Activated naive CD8-positive, alpha-beta T cell treated with anti-CD3 and anti-CD28 coated beads, Interleukin-2, amount 10 ng/mL, durations not matched to agents 7 days and 5 days (primary cell): ENCODE measurements at places on chromosomes 3 and 15. TPM values are rescaled to one million over a fixed set of nuclear protein-coding genes. Genes with fewer than 3 reads are reported as not detected.
A peak's percentile ranks its signal among the peaks of the same experiment; 100 is the strongest.

ABHD17C gene
- 2.1 TPM for total RNA-seq

DNA sequence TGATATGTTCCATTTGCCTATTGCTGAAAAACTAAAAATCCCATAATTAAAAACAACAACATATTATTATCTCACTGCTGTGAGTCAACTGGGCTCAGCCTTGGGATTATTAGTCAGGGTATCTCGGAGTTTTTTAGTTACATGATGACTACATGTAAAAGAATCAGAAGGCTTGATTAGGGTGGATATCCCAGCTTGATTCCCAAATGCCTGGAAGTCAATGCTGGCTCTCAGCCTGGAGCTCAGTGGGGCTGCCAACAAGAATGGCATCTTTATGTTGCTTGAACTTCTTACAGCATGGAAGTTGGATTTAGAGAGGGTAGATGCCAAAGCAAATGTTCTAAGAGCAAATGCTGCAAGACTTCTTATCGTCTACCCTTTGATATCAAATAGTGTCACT, 278.5 kb downstream of the PLOD2 start:
- no peak for DNase-seq

- DNase-seq, result no peak
These were observed 32.9 kb upstream of the FBLN2 start for GRCh38 chr3:13515786-13516759.

DNA sequence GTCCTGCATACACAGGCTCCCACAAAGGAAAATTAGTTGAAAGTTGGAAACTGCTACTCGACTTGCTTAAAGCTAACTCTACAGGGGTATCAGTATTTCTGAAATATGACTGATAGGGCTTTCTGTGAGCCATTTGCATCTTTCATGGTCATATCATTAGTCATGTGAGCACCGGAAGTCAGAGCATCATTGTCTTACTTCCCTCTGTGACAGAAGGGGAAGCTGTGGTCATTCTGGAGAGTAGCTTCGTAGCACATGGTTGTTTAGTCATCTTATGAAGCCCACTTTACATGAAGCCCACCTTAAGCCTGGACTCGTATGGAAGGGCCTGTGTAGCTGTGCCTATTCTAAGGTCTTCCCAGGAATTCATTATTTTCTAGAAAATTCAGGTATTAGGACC, 69.0 kb downstream of the COL6A5 start:
- no peak for DNase-seq

ITGA11 gene
- 0.57 TPM for total RNA-seq

GRCh38 chr3:184761075-184761841, 49.4 kb upstream of the MAGEF1 start:
- no peak for DNase-seq

GRCh38 chr3:122394173-122394572, 10.2 kb downstream of the FAM162A start:
- DNase-seq, result no peak

- DNase-seq, result no peak
These were observed 215.2 kb upstream of the SGO1 start for GRCh38 chr3:20401253-20401652.

DNA sequence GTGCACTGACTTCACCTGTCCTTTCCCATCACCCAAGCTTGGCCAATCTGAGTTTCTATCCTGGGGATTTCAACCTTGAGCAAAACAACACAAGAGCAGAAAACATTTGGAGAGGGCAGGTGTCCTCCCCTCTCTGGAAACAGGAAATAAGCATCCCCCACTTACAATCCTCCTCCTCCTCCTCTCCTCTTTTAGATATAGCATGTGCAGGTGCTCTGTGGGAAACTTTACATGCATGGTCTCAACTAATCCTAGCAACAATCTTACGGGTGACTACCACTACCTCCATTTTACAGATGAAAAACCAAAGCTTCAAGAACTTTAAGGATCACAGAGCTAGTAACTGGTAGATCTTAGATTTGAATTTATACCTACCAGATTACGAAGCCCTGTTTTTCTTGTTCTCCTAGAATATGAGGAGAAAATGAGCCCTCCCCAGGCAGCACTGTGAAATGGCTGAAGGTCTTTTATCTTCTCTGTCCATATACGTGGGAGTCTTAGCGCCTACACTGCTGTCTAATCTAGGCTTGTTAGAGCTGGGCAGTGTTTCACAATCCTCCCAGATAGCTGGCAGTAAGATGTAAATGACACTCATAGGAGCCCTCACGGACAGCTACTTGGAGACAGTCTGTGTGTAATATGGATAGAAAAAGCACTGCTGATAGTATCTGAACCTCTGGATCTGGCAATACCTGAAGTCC, 301.2 kb upstream of the PROK2 start:
- no peak for DNase-seq

DNA sequence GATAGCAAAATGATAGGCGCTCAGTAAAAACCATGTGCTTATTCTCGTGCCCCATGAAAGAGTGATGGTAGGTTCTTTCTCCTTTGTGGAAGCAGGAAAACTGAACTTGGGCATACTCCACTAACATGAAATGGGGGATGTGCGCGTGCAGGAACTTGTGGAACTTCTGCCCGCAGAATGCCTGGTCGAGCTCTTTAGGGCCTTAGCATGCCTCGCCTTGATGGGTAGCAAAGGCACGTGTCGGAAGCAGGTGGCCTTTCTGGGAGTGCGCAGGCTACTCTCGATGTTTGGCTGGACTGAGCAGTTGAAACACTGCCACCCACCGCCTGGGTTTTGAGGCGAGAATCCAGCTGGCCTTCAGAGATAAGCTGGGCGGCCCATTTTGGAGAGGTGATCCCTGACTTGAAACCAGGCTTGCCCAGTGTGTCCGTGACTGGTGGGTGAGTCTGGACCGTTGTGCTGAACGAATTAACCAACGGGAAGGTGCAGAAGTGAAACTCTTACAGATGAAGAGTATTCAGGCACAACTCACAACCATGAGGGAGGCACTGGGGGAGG, 842 bp downstream of the PCCB start:
- DNase-seq, result peak; percentile 43

- no peak for DNase-seq
These were observed 36.6 kb upstream of the UBL7 start for GRCh38 chr15:74497584-74497983.

DNA sequence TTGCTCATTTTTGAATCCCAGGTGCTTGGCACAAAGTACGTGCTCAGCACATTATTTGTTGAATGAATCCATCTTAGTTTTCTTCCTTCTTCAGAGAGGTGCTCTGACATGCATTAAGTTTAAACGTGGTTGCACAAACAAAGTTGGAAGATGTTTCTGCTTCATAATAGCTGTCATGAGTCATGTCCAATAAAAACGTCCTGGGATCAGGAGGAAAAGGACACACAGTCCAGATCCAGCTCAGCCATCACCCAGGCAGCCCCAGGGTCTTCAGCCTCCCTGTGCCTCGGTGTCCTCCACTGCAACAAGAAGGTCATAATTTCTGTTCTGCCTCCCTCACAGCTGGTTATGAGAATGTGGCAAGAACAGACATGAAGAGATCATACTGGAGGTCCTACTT, 55.4 kb downstream of the CCNL1 start:
- DNase-seq, result no peak

MAPKAPK3 gene
- 195 TPM for total RNA-seq
